RWPE1 (cell line): ENCODE measurements at places on chromosomes 16 and 17.

DNA sequence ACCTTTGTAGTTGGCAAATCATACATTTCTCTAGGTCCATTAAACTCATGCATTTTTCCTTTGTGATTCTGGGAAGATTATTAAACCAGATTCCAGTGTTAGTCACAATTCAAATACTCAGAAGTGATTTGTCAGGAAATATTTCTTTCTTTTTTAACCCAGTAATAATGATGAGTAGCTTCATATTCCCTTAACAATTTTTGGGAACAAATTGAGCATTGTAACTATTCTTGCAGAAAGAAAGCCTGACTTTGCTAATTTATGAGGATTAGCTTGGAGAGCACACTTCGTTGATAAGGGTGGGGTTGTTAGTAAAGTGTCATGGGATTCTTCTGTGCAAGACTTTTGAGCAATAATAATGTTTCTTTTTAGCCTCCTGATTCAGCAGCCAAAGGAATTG, 18.7 kb upstream of the KRT24 start:
- no peak for DNase-seq

- DNase-seq, result peak; percentile 63
These were observed 55.9 kb downstream of the MYO18A start for GRCh38 chr17:29124135-29124924.

DNA sequence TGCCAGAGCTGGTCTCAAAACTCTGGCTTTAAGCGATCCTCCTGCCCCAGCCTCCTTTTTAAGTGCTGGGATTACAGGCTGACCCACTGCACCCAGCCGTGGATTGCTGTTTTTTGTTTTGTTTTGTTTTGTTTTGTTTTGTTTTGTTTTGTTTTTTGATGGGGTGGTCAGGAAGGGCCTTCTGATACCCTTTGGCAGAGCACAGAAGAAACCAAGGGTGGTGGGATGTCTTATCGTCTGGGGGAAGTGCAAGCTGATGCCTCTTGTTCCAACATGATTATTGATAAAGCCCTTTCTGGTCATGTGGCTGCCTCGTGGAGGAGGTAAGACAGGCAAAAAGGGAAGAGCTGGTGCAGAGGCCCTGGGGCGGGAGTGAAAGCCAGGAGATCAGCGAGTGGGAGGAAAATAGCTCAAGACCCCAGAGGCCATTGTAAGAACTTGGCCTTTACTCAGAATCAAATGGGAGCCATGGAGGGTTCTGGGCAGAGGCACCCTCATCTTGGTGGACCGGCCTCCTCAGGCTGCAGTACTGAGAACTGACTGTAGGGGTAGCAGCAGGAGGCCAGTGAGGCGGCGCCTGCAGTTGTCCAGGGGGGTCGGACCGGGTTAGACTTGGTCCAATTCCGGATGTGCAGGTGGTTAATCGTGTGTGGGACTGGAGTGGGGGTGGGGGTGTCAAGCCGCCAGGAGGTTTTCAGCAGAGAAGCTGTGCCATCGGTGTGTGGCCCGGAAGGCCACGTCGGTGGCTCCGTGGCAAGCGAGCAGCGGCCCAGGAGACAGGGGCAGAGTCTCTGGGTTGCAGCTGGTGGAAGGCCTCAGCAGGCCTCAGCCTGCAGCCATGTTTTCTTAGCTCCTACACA, 84.4 kb upstream of the GSE1 start:
- no peak for DNase-seq

DNA sequence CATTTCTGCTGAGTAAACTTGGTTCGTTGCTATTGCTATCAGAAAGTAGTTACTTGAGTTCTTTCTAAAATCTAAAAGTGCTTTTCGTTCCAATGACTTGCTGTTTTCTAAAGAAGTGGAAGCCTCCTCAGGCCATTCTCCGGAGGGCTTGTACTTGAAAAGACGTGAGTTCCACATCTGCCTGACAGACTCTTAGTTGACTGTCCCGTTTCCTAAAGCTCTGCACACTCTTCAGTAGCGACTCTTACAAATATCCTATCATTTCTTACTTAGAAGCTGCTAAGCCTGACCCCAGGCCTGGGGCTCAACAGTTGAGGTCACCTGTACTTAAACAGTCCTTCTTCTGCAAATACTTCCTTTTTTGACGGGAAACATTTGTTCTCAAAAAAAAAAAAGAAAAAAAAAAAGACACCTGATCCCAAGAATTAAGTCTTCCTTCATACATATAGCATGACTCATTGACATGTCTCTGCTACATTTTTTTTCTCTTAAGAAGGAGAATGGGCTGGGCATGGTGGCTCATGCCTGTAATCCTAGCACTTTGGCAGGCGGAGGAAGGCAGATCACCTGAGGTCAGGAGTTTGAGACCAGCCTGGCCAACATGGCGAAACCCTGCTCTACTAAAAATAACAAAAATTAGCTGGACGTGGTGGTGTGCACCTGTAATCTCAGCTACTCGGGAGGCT, 61.5 kb downstream of the DHRS7C start:
- DNase-seq, result peak; percentile 75

GRCh38 chr17:59832883-59833379, 59.8 kb downstream of the TUBD1 start:
- no peak for DNase-seq

GRCh38 chr16:76818606-76819181, 372.3 kb upstream of the MON1B start:
- DNase-seq, result no peak

DNA sequence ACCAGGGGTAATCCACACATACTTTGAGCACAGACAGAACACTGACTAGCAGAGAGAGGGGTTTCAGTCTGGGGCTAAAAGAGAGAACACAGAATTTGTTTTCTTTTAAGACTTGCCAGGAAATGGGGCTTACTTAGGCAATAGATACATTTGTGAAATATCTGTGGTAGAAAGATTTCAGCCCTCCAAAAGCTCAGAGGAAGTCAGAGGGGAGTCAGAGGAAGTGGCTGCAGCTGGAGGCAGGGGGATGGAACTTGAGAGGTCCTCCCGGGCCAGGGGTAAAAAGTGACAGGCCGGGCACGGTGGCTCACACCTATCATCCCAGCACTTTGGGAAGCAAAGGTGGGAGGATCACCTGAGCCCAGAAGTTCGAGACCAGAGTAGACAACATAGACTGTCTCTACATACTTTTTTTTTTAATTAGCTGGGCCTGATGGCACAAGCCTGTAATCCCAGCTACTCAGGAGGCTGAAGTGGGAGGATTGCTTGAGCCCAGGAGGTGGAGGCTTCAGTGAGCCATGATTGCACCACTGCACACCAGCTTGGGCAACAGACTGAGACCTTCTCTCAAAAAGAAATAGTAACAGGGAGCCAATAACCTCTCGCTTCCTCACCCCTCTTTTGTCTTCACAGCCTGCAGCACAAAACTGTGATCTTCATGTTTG, 49.9 kb downstream of the NLRC5 start:
- no peak for DNase-seq

DNA sequence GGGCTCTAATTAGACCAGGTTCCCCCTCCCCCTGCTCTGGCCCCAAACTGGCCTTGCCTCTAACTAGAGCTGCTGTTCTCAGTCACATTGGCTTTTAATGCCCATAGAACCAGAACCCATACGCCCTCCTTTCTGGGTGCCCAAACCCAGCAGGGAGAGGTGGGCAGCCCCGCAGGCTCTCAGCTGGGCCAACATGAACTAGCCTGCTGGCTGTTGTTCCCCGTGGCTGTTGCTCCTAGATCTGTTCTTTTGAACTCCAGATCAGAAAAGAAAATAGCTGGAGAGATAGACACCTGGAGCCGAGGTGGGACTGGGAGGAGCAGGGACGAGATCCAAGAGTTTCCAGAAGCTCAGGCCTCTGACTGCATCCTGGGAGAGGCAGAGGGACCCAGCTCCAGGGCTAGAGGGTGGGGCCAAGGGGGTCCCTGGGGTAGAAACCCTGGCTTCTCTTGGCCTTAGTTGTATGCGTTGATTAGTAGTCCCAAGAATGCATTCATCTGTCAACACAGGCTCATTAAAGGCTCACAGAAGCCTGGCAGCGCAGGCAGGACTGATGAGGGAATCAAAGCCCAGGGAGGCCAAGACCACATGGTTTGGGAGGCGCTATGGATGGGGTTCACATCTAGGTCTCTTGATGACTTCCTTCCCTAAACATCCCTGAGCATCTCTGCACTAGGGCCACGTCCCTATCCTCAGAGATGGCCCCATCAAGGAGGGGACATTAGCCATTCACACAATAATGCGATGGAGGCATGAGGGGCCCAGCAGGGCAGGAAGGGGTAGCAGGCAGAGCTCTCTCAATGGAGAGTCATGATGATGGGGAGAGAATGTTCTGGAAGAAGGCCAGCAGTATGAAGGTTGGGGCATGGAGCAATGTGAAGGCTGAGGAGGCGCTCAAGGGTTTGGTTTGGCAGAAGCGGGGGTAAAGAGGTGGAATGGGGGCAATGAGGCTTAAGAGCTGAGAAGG, 1.3 kb upstream of the CPSF4L start:
- DNase-seq, result no peak

DNA sequence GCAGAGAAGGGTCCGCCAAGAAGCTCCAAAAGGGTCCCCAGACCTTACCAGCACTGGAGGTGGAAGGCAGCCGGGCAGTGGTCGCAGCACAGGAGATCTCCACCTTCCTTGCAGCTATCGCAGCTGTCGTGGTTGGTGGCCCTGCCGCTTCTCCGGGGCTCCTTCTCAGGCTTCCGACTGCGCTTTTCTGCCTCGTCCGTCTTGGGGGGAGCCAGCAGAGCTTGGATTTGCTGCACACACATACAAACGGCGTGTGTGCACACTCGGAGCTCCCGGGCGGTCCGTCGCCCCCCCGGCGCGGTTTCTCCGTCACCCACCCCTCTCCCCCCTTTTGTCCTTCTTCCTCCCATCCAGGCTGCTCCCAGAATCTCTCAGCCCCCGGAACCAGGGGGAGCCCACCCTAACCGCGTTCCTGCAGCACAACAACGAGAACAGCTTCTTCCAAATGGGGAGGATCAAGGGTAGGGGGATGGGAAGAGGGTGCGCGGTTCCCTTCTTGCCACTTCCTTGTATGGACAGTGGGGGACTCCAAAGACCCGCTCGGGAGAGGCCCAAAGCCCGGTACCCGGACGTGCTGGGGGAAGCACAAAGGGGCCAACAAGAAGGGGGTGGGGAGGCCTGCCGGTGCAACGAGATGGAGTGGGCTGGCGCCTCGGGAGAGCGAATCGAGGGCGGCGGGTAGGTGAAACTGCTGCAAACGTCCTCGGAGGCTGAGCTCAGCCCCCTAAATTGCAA, 1.1 kb downstream of the PHF12 start:
- DNase-seq, result peak; percentile 26

DNA sequence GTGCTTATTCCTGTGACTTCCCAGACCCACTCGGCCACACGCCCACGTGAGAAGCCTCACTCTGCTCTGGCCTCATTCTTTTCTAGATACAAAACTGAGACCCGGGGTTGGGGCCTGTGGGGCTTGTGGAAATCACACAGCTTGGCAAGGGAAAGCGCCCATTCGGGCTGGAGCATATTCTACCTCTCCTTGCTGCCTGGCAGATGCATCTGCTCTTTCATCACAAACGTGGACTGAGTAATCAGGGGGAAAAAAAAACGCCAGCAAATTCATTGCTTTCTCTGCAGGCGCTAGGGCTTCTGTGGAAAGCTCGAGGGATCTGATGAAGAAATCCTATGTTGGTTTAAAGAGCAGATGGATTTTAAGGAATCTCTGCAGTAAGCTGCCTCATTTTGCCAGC, 44.4 kb downstream of the DNAH9 start:
- DNase-seq, result no peak

- no peak for DNase-seq
These were observed 32.3 kb upstream of the NUFIP2 start for GRCh38 chr17:29326023-29326813.

DNA sequence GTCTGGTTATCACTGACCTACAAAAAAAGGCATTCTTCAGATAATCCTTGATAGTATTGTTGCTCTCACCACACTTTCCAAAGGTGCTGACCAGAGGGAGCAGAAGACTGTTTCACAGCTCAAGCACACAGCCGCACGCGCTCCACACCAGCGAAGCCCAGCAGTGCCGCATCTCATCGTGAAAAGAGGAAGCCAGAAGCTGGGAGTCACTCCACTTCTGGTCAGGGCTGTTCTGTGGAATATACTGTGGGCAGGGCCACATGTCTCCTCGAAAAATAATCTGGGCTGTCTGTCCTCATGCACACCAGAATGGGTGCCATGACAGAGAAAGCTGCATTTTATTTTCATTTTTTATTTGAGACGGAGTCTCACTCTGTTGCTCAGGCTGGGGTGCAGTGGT, 7.3 kb upstream of the PRSS36 start:
- no peak for DNase-seq

DNA sequence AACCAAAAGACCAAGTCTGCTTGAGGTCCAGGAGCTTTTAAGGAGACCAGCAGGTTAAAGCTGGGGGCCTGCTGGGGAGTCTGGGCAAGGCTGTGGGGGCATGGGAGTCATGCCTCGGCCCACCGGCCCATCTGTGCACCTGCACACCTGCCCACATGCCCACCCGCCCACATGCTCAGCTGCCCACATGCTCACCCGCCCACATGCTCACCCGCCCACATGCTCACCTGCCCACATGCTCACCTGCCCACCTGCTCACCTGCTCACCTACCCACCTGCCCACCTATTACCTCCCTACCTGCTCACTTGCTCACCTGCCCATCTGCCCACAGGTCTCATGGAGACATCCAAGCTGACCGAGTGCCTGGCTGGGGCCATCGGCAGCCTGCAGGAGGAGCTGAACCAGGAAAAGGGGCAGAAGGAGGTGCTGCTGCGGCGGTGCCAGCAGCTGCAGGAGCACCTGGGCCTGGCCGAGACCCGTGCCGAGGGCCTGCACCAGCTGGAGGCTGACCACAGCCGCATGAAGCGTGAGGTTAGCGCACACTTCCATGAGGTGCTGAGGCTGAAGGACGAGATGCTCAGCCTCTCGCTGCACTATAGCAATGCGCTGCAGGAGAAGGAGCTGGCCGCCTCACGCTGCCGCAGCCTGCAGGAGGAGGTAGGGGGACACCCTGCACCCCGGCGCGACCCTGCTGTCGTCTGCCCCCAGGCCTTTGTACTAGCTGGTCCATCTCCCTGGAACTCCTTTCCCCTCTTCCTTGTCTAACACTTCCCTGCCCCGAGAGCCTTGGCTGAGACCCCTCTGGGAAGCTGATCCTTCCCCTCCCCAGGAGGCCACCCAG, 14.0 kb downstream of the CARD14 start:
- no peak for DNase-seq

- no peak for DNase-seq
These were observed 131.5 kb downstream of the SNX11 start for GRCh38 chr17:48238933-48239602.

- DNase-seq, result no peak
These were observed 81.3 kb downstream of the HIC1 start for GRCh38 chr17:2136241-2136640.

GRCh38 chr16:10027553-10027952, 154.7 kb downstream of the GRIN2A start:
- DNase-seq, result no peak

- DNase-seq, result no peak
These were observed 201.6 kb upstream of the C17orf78 start for GRCh38 chr17:37174205-37174604.

DNA sequence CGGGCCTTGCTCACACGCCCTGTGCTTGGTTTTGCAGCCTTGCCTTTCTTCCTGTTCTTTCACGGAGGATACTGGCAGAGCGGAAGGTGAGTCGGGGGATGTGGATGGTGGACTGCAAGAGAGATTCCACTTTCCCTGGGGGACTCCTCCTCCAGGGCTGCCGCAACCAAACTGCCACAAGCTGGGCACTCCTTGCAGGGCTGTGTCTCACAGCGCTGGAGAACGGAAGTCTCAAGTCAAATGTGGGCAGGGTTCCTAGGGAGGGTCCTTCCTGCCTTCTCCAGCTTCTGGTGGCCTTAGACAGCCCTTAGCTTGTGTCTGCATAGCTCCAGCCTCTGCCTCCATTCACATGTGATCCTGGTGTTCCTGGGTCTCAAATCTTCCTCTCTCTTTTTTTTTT, 11.4 kb upstream of the BIRC5 start:
- no peak for DNase-seq
